ENCODE measurements at places on chromosomes 2 and 18.

DNA sequence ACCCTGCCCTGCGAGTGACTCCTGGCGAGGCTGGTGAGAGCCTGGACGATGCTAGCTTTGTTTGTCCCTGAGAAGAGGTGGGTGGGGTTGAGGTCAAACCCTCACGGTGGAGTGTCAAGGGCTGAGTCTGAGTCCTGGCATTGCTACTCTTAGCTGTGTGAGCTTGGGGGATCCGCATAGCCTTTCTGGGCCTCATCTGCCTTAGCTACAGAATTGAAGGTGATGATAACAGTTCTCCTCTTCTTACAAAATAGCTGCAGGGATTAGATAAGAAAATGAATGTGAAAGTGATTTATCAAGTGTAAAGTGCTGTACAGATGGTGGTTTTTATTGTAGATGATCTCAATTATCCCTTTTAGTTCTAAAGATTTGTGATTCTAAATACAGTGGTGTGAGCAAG, 144.6 kb downstream of the LPIN1 start:
- H3K27ac ChIP-seq: no peak overlapping the region
- H3K4me1 ChIP-seq: no peaks in the 10 kb centered on the region

DNA sequence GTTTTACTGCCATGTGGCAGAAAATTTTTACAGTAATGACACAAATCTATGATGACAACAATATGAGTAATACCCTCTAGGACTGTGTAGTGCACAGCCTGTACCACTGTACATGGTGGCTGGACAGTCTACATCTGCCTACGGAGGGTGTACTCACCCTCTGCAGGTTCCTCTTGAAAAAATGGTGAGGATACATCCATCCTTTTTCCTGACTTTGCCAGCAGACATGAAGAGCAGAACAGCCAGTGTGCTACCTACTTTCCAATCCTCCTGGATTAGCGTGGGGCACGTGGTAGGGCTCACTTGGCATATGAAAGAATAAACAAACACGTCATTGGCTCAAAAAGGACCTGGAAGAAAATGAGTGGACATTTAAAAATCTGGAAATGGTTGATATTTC, 62.6 kb downstream of the TRPM8 start:
- H3K36me3 ChIP-seq: no peaks in the 10 kb centered on the region
- H3K27ac ChIP-seq: no peak overlapping the region
- no peak for DNase-seq
- H3K4me1 ChIP-seq: no peaks in the 10 kb centered on the region

- H3K4me3 ChIP-seq: no peak overlapping the region
- no peaks in the 10 kb centered on the region for H3K4me1 ChIP-seq
- DNase-seq: no peak
- no peaks in the 10 kb centered on the region for H3K27me3 ChIP-seq
Measured at GRCh38 chr2:62382122-62382521, 123.9 kb downstream of the TMEM17 start.

- H3K27me3 ChIP-seq: no peaks in the 10 kb centered on the region
- DNase-seq: peak; percentile 67
- peaks cover 52% of the 10 kb centered on the region for H3K4me1 ChIP-seq
- no peak overlapping the region for H3K4me3 ChIP-seq
- H3K27ac ChIP-seq: peak overlapping the region; percentile 69
- H3K36me3 ChIP-seq: no peaks in the 10 kb centered on the region
Measured at GRCh38 chr2:96148410-96149217, 3.4 kb upstream of the DUSP2 start.

- no peak overlapping the region for H3K27ac ChIP-seq
- no peak for DNase-seq
- H3K4me3 ChIP-seq: peak overlapping the region; percentile 13
- H3K4me1 ChIP-seq: peaks cover 29% of the 10 kb centered on the region
- H3K27me3 ChIP-seq: no peaks in the 10 kb centered on the region
Measured at GRCh38 chr2:239285071-239285931, 115.5 kb downstream of the HDAC4 start.

DNA sequence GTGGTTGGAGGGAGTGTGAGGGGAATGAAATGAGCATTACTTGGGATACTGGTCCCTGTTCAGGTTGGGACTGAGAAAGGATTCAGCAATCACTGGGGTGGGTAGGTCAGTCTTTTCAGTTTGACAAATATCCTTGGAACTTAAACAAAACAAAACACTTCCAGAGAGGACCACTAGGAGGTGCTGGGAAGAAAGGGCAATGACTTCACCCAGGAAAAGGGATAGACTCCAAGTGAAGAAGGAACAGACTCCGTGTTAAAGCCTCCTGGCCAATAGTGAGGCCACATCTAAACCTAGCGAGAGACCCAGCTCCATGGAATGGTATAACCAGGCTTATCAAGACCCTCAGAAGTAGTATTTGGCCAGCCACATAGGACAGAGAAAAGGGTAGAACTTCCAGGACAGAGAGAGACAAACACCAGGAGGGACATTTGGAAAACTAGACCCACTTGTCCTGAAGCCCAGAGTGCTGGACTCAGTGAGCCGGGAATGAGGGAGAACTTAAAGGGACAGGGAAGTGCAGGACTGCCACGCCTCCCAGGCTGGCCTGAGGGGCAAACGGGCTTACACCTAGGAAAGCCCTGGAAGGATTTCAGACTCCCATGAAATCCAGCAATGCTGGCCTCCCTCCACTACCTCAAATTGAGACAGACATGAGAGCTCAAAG, 19.6 kb upstream of the KCNG3 start:
- no peak overlapping the region for H3K27ac ChIP-seq
- no peaks in the 10 kb centered on the region for H3K4me1 ChIP-seq
- no peaks in the 10 kb centered on the region for H3K36me3 ChIP-seq

- no peaks in the 10 kb centered on the region for H3K4me1 ChIP-seq
- H3K4me3 ChIP-seq: no peak overlapping the region
- no peaks in the 10 kb centered on the region for H3K27me3 ChIP-seq
- no peak for DNase-seq
- H3K36me3 ChIP-seq: no peaks in the 10 kb centered on the region
- H3K27ac ChIP-seq: no peak overlapping the region
Measured at GRCh38 chr18:40841467-40841866, 1113.6 kb upstream of the PIK3C3 start.

- DNase-seq: no peak
- no peaks in the 10 kb centered on the region for H3K27me3 ChIP-seq
- no peak overlapping the region for H3K27ac ChIP-seq
- no peaks in the 10 kb centered on the region for H3K4me1 ChIP-seq
- no peak overlapping the region for H3K4me3 ChIP-seq
- no peaks in the 10 kb centered on the region for H3K36me3 ChIP-seq
Measured at GRCh38 chr18:35215026-35215425, 25.8 kb upstream of the ZNF397 start.

DNA sequence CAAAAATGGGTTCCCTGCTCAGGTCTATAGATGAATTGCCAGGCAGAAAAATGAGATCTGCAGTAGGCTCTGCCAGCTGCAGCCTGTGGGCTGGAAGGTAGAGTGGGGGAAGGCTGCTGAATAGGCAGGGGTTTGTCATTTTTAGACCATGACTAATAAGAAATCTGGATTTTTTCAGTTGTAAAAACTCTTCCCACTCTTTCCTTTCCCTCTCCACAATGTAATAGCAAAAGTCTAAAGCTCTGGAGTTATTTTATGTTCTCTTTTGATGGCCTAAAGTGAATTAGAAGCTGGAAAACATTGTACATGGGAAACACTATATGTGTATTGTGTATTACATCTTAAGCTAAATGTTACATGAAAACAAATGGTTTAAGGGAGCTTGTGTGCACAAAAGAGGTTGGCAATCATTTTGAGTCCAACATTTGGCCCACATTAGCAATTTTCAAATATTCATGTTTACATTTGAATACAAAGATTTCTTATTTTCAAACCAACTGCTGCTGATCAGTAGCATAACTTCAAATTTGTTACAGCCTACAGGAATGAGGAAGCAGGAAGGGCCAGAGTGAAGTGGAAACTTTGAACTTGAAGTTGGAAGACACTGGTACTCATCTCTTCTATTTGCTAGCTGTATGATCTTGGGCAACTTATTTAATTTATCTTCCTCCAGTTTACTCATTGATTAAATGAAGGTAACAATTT, 407.1 kb downstream of the SLC4A3 start:
- H3K36me3 ChIP-seq: no peaks in the 10 kb centered on the region
- no peaks in the 10 kb centered on the region for H3K27me3 ChIP-seq
- H3K4me1 ChIP-seq: peaks cover 9% of the 10 kb centered on the region

GRCh38 chr18:58615140-58616132, 13.5 kb downstream of the ALPK2 start:
- no peak overlapping the region for H3K4me3 ChIP-seq
- no peak overlapping the region for H3K27ac ChIP-seq
- H3K4me1 ChIP-seq: no peaks in the 10 kb centered on the region
- H3K27me3 ChIP-seq: no peaks in the 10 kb centered on the region
- DNase-seq: no peak

- peaks cover 3% of the 10 kb centered on the region for H3K36me3 ChIP-seq
- peaks cover 9% of the 10 kb centered on the region for H3K4me1 ChIP-seq
- no peak overlapping the region for H3K27ac ChIP-seq
- H3K27me3 ChIP-seq: no peaks in the 10 kb centered on the region
- no peak overlapping the region for H3K4me3 ChIP-seq
- DNase-seq: no peak
Measured at GRCh38 chr2:232781765-232782164, 5.4 kb upstream of the KCNJ13 start.

DNA sequence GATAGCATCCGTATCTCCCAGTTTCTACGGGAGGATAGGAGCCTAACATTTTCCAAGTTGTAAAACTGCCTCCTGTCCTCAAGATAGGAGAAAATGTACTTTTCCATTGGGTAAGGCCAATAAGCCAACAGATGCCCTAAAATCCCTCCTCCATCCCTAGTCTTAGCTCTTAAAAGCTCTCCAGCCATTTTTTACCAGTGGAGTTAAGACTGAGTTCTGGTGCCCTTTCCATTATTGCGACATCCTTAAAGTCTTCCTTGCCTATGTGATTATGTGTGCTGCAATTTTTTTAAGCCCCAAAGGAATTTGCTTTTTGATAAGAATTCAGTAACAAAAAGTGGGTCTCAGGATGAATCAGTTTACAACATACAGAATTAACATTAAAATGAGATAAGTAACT, 33.0 kb downstream of the LINC00305 start:
- H3K27ac ChIP-seq: no peak overlapping the region
- no peaks in the 10 kb centered on the region for H3K4me1 ChIP-seq
- no peaks in the 10 kb centered on the region for H3K27me3 ChIP-seq
- no peak for DNase-seq
- no peak overlapping the region for H3K4me3 ChIP-seq

- H3K4me3 ChIP-seq: no peak overlapping the region
- H3K27ac ChIP-seq: no peak overlapping the region
- H3K4me1 ChIP-seq: no peaks in the 10 kb centered on the region
- no peak for DNase-seq
Measured at GRCh38 chr2:113038291-113038690, 14.4 kb downstream of the IL36B start.

DNA sequence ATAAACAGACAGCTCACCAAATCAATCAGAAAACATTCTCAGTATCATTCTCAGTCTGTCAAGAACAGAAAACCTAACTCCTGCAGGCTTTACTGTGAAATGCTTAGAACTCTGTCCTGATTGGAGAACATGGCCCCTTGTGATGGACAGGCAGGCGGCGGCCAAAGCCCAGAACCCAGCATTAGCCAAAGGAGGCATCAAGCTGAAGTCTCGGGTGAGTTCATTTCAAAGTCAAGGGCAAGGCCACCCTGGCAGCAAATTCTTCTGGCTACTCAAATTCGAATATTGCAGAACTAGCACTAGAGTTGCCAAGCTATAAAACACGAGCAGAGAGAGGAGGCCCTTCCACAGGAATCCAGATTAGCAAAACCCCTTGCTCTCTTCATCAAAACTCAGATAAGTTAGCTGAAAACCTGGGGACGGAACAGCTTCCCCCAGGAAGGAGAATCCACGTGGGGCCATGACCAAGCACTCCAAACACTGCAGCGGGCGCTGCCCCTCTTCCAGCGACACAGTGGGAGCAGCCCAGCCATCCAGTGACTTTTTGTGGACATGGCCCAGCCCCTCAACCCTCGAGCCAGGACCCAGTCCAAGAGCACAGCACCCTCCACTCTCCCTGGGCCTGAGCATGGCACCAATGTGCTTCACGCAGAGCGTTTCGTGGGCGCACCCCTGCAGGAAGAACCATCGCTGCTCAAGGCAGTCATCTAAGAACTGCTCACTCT, 98.6 kb downstream of the HDAC4 start:
- DNase-seq: no peak
- no peak overlapping the region for H3K27ac ChIP-seq
- H3K36me3 ChIP-seq: no peaks in the 10 kb centered on the region
- no peaks in the 10 kb centered on the region for H3K27me3 ChIP-seq

- DNase-seq: no peak
- H3K27me3 ChIP-seq: no peaks in the 10 kb centered on the region
- no peak overlapping the region for H3K4me3 ChIP-seq
- H3K27ac ChIP-seq: no peak overlapping the region
- H3K36me3 ChIP-seq: no peaks in the 10 kb centered on the region
- no peaks in the 10 kb centered on the region for H3K4me1 ChIP-seq
Measured at GRCh38 chr18:25282896-25283703, 68.9 kb downstream of the ZNF521 start.

DNA sequence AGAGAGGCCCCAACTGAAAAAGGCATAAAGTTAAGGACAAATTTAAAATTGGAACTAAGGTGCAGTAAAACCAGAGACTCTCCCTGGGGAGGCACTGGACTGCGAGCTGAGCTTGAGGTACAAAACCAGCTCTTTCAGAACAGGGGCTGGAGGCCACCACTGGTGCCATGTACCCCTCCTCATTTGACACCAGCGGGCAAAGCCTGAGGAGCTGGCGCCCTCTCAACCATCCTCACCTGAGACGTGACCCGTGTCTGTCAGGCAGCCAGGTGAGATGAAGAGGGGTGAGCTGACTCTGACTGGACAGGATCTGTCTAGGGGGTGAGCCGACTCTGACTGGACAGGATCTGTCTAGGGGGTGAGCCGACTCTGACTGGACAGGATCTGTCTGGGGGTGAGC, 68.5 kb downstream of the TMEM18 start:
- H3K27ac ChIP-seq: no peak overlapping the region
- H3K36me3 ChIP-seq: no peaks in the 10 kb centered on the region
- no peaks in the 10 kb centered on the region for H3K4me1 ChIP-seq
- no peaks in the 10 kb centered on the region for H3K27me3 ChIP-seq

DNA sequence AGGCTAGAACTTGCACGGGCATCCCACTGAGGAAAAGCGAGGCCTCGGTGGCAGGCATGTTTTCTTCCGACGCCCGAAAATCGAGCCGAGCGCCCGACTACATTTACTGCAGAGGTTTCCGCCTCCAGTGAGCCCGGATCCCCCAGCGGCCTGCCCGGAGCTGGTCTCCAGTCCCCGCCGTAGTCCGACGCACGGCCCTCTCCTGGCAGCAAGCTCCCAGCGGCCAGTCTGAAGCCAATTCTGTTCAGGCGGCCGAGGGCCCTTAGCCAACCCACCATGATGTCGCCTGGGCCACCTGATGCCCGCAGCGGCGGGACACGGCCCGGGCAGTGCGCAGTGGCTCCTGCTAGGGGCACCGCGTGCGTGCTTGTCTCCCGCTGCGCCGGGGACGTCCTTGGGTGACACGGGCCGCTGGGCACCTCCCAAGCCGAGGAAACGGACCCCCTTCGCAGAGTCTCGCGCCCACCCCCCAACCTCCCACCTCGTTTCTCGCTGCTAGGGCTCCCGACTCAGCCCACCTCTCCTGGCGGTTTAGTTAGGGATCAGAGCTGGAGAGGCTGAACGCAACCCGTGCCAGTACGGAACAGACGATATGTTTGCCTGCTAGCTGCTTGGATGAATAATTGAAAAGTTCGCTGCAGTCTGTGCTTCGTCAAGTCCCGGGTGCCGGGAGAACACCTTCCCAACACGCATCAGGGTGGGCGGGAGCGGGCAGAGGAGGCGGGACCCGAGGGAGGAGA, 5.3 kb downstream of the ONECUT2 start:
- H3K4me3 ChIP-seq: no peak overlapping the region
- no peaks in the 10 kb centered on the region for H3K36me3 ChIP-seq
- H3K27ac ChIP-seq: no peak overlapping the region
- peaks cover 41% of the 10 kb centered on the region for H3K27me3 ChIP-seq

Measured in thoracic aorta (tissue), 2 donors.